ENCODE measurements at places on chromosomes 5 and 9.

DNA sequence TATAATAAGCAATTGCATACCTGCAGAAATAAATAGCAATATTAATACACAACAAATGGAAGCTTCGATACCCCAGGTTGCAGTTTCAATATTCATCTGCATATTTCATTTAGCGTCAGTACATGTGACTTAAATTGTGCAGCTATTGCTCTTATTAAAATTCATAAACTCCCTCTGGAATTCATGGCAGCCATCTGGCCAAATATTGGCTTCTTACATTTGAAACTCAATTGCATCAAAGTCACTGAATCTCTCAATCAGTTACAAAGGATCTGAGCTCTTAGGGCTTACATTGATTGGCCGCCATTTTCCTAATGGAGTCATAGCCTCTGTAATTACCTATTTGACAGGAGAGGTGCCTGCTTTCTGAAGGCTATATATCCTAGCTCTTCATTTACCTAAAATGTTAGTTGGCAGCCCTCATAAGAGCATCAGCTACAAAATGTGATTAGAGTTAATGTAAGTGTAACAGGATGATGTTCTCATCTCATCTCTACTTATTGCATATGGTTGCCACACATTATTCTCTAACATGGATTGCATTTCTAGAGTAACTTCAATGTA lies 453.5 kb downstream of the CAAP1 start:
- DNase-seq = no peak

- no peak for DNase-seq
These were observed 21.6 kb downstream of the RAB14 start for GRCh38 chr9:121179930-121180681.

- peak; percentile 27 for DNase-seq
These were observed 173.5 kb downstream of the TRIM32 start for GRCh38 chr9:116860509-116861120.

- no peak for DNase-seq
These were observed 272.7 kb upstream of the MVB12B start for GRCh38 chr9:126053913-126054312.

DNA sequence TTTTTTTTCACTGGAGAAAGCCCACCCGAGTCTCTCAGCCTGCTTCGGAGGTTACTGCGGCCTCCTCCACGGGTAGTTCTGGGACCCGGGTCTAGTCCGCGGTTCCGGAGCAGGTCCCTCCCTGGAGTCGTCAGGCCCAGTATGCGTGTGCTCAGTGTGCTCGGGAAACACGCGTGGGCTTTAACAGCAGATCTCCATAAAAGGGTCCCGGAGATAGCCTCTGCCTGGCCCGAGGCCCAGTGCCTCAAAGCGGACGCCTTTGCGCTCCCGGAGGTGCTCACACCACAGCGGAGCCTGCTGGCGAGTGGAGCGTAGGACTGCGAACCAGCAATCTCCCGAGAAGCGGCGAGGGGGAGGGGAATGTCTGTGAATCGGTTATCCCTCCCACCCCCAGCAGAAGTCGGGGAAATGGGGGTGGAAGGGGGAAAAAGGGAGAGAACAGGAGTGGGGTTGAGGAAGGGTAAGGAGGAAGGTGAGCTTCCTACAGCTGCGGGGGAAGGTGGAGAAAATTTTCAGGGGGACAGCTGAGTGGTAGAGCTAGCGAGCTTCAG lies 28.7 kb downstream of the CDKN2A start:
- no peak for DNase-seq

DNA sequence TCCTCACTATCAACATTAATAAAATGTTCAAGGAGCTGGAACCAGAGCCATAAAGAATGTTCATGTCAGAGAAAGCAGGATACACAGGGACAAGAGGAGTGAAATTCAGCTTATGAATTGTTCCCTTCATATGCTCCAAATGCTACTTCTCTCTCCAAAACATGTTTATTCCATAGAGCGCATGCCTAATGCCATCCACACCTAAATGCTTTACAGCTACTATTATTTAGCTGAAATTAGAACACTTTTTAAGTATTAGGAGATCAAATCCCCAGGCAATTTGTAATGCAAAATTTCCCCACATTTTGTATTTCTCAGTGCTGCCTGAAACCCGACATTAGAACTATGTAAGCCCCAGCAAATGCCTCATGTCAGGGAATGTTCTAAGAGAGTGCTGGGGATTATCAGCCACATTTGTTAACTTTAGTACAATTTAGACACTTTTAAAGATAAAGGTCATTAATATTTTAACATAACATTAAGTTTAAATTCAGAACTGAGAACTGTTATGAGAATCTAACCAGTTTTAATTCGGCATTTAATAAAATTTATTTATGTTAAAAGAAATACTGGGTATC lies 75.5 kb downstream of the PPP2R2B start:
- no peak for DNase-seq

GRCh38 chr5:178241231-178241663 lies 8.6 kb upstream of the PHYKPL start:
- DNase-seq = no peak

DNA sequence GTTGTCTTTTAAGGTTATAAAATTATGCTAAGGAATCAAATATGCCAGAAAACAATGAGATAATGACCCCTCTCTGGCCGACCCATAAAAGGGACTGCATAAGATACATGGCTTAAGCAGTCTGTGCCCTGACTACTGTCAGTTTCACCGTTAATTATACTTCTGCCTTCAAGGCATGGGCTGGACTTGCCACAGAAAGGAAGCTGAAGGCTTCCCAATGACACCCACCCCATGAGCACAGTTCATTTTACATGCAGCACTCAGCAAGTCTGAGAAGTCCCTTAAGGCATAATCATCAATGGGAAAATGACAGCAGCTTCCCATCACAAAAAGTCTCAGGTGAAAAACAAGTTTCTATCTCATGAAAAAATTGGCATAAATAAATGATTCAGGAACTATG lies 175.6 kb downstream of the GLIS3 start:
- DNase-seq = no peak

DNA sequence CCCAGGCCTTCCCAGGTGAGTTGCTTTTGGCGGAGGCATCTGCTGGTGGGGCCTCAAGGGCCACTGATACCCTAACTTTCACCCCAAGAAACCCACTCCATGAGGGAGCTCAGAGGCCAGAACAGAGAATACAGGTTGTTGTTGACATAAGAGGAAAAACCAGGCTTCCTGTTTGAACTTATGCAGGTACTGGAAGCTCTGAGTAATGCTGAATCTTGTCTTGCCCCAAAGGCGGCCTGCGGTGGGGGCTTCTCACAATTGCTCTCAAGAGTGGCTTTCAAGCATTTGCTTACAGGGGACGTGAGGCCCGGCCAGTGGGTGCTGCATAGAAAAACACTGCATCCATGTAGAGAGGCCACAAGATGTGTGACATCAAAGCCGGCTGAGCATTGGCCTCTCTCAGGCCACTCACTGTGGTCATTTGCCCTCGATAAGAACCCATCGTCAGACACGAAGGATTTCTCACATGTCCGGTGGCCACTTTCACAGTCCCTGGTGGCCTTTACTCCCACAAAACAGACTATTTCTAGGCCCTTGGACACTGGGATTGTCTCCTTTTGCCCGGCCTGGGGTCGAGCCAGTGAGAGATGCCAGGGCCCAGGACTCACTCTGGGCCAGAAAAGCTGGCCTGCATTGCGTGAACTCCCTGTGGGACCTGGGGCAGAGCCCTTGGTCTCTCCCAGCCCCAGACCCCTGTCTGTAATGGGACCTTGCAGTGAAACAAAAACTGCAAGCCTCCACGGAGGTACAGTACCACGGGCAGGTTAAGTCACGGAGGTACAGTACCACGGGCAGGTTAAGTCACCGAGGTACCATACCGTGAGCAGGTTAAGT lies 34.5 kb upstream of the TCF7 start:
- DNase-seq = no peak

- no peak for DNase-seq
These were observed 84.5 kb upstream of the SIMC1 start for GRCh38 chr5:176153741-176154140.
